Fibroblast of upper back skin (primary cell): ENCODE measurements at places on chromosomes 2 and 18.

DNA sequence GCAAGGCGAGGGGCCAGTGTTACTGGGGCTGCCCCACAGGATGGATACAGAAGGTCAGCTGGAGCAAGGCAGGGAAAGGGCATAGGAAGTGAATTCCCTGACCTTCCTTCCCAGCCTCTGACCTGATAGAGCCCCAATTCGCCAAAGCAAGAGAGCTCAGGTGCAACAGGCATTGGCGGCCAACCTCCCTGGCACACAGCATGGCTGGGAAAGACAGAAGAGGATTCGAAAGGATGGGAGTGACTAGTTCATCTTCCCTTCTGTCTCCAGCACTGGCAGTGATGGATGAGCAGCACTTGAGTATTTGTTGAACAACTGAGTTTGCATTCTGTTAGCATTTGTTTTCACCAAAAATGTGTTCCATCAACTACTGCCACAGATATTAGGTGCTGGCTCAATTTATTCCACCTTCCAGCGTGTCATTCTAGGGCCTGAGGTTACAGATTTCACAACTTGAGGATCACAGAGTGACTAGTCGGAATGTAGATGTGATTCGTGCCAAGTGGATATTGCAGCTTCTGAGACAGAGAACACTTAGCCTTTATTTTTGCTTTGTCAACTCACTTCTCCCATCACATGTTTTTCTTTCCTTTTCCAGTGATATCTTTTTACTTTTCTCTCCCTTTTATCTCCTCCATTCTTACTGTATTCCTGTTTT, 6.2 kb downstream of the COPS8 start:
- DNase-seq = peak; percentile 48

DNA sequence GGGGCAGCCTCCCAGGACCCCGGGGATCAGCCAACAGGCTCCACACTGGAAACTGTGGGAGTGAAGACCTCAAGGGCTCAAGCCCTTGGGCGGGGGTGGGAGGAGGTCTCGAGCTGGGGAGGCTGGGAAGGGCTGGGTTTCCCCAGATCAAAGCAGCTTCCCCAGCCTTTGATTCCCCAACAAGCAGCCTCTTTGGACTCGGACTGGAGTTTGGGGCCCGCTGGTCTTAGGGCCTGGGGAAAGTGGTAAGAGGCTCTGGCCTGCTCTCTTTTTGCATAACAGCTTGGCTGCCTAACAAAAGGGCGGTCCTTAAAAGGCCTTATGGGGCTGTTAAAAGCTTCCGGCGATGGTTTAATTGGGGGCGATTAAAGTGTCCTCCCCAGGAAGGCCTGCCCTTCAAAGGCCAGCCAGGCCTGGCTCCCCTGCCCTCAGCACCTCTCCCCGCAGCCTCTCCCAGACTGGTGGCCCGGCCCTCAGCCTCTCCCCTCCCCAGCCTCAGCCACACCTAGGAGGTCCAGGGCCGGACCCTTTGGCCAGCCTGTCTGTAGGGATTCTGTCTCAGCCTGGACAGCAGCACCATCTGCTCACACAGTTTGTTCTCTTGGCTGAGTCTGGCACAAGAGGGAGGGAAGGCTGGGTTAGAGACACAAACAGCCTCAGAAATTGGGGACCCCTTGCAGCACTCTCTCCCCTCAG, 39.6 kb downstream of the ZFP36L2 start:
- no peak for DNase-seq

DNA sequence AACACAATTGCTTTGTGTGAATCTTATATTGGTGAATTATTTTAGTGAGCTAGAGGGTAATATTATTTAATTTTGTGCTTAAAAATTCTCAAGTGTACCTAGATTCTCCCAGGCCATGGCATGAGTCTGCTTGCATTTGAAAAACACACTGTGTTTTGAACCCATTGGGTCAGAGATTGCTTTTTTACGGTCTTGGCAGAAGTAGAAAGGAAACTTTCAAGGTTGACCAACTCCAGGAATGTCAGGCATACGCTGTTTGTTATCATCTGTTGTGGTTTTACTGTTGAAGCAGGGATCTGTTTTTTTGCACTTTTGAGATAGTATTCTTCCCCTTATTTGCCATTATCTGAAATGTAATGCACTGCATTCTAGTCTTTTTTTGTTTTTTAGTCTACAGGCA, 377.4 kb downstream of the RPRM start:
- DNase-seq = no peak

GRCh38 chr2:70941186-70941585, 5.5 kb downstream of the ATP6V1B1 start:
- no peak for DNase-seq

DNA sequence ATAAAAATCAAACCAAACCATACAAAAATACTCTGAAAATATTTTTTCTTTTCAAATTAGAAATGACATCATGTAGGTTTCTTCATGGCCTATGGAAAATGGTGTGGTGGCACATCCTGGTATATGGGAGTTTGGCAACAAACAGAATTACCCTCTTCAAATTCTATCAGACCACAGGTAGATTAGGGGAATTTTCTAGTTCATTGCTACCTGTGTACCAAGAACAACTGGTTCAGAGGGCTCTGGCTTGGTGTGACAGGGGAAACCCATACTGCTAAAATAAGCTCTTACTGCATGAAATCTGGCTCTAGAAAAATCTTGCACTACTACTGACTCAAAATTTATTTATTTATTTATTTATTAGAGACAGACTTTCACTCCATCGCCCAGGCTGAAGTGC, 63.4 kb upstream of the PELI1 start:
- DNase-seq = no peak

- DNase-seq = no peak
Observed at GRCh38 chr2:23544589-23545295, 159.8 kb downstream of the KLHL29 start.

DNA sequence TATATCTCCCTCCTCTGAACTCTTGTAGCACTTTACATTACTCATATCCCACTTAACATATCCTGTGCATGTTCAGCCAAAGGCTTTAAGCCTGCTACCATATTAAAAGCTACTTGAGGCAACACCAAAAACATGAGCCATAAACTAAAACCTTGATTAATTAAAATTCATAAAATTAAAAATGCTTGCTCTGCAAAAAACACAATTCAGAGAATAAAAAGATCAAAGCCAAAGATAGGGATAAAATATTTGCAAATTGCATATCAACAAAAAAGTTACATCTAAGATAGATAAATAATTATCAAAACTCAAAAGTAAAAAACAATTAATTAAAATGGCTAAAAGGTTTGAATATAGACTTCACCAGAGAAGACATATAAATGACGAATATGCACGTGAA, 495.4 kb upstream of the PIK3C3 start:
- DNase-seq = no peak

GRCh38 chr2:234003972-234004617, 46.4 kb upstream of the SPP2 start:
- peak; percentile 92 for DNase-seq

- DNase-seq = no peak
Observed at GRCh38 chr2:60298006-60298696, 255.3 kb downstream of the BCL11A start.

DNA sequence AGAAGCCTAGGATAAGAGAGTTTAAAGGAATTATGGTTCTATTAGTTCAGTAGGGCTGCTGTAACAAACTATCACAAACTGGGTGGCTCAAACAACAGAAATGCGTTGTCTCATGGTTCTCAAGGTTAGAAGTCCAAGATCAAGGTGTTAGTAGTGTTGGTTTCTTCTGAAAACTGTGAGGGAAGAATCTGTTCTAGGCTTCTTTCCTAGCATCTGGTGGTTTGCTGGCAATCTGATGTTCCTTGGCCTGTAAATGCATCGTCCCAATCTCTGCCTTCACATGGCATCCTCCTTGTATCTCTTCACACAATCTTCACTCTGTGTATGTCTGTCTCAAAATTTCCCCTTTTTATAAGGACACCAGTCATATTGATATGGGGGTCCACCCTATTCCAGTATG, 76.3 kb downstream of the MDH1 start:
- DNase-seq = no peak

- DNase-seq = peak; percentile 96
Observed at GRCh38 chr18:75475228-75475627, 47.7 kb upstream of the SMIM21 start.

DNA sequence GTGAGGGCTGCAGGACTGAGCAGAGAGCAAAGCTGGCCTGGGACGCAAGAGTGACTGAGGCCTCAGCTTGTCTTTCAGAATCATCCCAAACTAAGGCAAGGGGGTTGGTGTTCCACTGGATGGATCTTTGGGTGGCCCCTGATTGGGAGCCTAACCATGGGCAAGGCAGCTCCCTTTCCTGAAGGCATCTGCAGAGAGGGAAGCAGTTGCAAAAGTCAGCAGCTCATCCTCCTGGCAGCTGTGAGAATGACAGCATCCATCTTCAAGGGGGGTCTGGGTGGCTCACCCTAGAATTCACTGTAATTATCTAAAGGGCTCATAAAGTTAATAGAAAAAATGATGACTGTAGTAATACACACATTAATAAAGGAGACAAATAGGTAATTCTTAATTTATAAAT, 46.5 kb upstream of the RAB31 start:
- peak; percentile 48 for DNase-seq

DNA sequence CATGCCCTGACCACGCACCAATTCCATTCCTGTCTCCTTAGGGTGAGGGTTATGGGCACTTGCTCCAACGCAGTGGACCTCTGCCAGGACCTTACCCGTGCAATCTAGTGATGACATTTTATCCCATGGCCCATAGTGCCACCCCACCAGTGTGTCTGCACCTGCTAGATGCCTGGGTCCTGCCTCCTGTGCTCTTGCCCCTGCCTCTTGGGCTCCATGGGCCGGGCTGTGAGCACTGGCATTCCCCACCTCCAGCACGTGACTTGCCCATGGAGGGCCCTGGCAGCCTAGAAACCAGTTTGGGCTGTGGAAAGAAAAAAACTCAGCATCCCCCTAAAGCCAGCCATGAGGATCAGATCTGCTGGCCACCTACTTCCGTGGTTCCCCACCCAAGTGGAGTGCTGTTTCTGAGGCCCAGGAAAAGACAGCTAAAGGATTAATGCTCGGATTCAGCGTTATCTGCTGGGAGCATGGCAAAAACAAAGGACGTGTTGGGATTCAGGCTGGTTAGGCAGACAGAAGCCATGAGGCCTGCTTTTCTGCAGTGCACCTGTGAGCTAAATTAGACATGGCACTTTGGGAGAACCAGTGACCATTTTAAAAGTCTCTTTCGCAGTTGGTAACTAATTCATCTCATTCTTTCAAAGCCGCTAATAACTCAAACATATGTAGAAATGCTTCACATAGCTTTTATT, 129.2 kb downstream of the ALPK2 start:
- DNase-seq = no peak

- DNase-seq = no peak
Observed at GRCh38 chr2:52128081-52128480, 1096.1 kb upstream of the NRXN1 start.

- no peak for DNase-seq
Observed at GRCh38 chr2:36541891-36542595, 55.9 kb downstream of the FEZ2 start.

GRCh38 chr2:98615481-98615880, 7.1 kb downstream of the UNC50 start:
- no peak for DNase-seq

GRCh38 chr2:237598468-237599208, 8.1 kb upstream of the RAB17 start:
- DNase-seq = no peak

DNA sequence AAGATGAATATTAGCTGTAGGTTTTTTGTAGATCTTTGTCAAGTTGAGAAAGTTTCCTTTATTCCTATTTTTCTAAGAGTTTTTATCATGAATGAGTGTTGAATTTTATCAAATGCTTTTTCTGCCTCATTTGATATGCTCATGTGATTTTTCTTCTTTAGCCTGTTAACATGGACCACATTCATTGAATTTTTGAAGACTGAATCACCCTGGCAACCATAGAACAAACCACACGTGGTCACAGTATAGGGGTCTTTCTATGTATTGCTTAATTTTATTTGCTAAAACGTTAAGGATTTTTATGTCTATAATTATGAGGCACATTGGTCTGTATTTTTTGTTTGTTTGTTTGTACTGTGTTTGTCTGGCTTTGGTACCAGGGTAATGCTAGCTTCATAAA, 201.7 kb upstream of the CWC22 start:
- peak; percentile 77 for DNase-seq

- DNase-seq = no peak
Observed at GRCh38 chr2:64581018-64581417, 56.9 kb downstream of the AFTPH start.

GRCh38 chr18:5461041-5461440, 82.8 kb downstream of the EPB41L3 start:
- DNase-seq = no peak

DNA sequence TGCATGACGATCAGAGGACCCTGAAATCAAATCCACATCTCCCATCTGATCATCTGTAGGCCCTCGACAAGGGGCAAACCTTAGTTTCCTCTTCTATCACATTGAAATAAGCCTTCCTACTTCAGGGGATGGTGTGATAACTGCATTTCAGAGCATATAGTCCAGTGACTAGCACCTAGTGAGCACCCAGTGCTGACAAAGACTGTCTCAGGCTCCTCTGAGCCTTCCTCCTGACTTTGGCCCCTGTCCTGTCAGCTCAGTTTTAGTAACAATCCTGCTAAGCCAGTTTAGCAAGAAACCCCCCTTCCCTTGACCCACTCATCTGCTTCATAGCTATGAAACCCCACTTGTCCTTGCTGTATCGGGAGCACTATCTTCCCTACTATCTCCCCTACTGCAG, 304.0 kb downstream of the ALK start:
- no peak for DNase-seq

GRCh38 chr2:100137318-100137717, 5.1 kb downstream of the AFF3 start:
- peak; percentile 29 for DNase-seq

DNA sequence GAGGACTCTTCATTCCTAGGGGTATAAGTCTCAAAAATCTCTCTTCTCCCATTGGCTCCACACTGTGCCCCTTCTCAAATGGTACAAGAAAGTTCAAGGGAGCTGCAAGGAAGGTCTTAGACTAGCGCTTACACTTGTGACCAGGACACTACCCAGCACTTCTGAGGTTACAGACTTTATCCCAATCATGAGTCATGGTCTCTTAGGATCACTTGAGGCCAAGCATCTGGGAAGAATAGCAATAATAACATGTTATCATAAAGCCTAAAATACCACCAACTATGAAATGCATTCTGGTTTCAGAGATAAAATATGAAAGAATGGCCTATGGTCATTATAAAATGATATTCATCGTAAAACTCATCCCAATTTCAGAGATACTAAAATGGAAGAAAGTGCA, 309.9 kb upstream of the PKDCC start:
- DNase-seq = peak; percentile 36

DNA sequence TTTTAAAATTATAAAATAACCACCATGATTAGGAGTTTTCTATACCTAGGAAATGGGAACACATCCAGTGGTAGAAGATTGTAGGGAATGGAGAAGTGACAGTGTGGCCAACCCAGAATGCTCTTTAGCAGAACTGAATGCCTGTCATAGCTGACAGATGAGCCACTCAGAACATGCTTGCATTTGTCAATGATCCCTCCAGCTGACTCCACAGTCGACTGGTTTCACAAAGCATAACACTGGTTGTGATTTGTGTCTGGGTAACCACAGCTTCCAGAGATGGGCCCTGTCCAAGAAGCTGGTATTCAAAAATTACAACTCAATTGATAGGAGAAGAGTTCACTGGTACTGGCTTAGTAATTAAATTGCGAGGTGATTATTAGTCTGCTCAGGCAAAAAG, 9.0 kb upstream of the CTIF start:
- DNase-seq = peak; percentile 93

- DNase-seq = no peak
Observed at GRCh38 chr2:73091696-73092095, 20.2 kb upstream of the SFXN5 start.
